Stimulated activated CD4-positive, alpha-beta T cell treated with anti-CD3 and anti-CD28 coated beads, Interleukin-1b, Interleukin-23, amount 100 ng/mL, for 48 hours (primary cell): ENCODE measurements at places on chromosomes 5 and 9.

- DNase-seq = no peak
These were observed 60.9 kb downstream of the SLC12A2 start for GRCh38 chr5:128144491-128144890.

DNA sequence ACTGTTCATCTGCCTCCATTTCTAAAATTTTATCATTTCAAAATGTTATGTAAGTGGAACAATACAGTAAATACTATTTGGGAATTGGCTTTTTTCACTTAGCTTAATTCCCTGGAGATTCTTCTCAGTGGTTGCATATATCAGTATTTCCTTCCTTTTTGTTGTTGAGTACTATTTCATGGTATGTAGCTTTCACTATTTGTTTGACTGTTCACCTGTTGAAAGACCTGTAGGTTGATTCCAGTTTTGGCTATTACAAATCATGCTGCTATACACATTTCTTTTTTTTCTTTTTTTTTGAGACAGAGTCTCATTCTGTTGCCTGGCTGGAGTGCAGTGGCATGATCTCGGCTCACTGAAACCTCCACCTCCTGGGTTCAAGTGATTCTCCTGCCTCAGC is 33.0 kb upstream of the PWWP2A start:
- no peak for DNase-seq

GRCh38 chr5:149406203-149406978 is 27.3 kb upstream of the IL17B start:
- DNase-seq = no peak

DNA sequence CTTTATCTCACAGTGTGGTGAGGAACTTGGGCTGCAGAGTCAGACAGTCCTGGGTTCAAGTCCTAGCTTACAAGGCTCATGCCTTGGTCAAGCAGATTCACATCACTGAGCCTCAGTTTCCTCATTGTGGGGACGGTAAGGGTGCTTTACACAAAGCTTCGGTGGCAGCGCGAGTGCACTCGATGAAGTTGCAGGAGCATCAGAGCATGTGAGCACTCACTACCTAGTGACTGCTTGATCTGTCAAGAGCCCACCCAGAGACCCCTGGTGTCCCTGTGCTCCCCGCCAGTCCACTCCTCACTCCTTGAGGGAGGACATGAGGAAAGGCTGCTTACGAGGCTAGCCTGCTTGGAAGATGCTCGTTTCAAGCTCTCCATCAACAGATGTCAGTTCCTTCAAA is 56.2 kb upstream of the GARNL3 start:
- no peak for DNase-seq

- no peak for DNase-seq
These were observed 32.1 kb downstream of the LCP2 start for GRCh38 chr5:170265522-170265921.

GRCh38 chr9:126672634-126673284 is 59.0 kb downstream of the LMX1B start:
- no peak for DNase-seq

DNA sequence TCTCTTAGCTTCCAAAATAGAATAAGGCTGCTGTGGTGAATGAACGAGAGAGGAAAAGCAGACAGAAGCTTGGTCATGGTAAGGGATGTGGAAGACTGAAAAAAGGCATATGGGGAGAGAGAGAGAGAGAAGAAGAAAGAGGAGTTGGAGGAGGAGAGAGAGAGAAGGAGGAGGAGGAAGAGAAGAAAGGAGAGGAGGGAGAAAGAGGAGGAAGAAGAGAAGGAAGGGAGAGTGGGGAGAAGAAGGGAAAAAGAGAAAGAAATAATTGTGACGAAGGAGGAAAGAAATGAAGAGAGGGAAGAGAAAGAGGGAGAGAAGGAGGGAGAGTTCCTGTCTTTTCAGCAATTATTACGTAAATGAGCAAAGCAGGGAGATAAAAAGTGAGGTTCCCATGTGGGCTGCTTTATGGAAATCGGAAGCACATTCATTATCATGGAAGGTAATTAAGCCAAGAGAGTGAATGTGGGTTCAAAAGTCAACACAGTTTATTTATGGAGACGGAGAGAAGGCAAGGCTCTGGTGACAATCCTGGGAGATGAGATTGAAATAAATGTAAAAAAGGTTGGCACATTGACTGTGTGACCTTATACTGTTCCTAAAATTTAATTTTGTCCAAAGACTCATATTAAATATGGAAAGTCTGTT is 611.2 kb downstream of the KIF4B start:
- DNase-seq = no peak

DNA sequence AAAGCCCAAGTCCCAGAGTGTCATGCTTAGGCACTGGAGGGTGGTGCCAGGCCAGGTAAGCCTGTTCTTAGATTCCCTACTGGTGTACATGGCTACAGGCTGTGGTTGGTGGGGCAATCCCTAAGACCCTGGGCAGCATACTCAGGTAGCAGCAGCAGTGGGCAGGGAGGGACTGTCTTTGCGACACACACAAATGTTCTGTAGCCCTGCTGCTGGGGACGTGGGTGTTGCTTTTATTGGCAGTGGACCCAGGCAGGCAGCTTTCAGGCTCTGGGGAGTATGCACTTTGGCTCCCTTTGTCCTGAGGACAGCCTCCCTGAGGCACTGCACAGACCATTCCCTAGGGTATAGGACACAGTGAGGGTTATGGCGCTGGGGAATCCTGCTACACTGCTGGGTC is 137.1 kb upstream of the ADAMTS19 start:
- DNase-seq = no peak

GRCh38 chr9:27212621-27213020 is 84.3 kb downstream of the EQTN start:
- no peak for DNase-seq

DNA sequence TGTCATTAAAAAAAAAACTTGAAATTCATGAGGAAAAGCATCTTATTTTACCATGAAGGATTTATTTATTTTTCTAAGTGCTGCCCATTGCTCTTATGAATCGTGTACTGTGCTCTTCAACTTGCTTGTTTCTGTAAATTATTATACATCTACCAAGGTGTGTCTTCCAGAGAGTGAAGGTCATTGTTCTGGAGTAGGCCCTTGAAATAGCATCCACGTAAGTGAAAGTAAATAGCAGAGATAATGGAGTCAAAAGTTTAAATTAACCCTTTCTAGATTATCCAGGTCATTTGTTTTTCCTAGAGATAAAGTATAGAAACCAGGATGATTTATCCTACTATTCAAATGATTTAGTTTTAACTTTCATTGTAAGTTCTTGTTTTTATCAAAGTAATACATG is 473.1 kb downstream of the DIRAS2 start:
- DNase-seq = no peak

DNA sequence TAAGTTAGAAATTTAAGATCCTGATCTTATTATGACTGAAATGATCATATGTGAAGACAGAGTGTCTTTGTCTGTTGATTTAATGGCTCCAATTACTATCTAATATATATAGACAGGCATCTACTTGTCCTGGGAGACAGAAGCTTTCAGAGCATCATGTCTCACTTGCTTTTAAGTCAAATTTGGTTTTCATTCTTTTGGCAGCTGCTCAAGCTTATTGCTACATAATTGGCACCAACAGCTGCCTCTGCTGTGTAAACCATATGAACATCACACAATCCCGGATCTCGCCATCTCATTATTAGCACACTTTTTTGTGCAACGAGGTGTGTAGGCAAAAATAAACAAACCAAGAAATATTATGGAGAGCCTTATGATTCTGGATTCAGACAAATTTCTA is 1717.9 kb downstream of the EFNA5 start:
- no peak for DNase-seq

- DNase-seq = no peak
These were observed 41.0 kb downstream of the BASP1 start for GRCh38 chr5:17258431-17258830.

DNA sequence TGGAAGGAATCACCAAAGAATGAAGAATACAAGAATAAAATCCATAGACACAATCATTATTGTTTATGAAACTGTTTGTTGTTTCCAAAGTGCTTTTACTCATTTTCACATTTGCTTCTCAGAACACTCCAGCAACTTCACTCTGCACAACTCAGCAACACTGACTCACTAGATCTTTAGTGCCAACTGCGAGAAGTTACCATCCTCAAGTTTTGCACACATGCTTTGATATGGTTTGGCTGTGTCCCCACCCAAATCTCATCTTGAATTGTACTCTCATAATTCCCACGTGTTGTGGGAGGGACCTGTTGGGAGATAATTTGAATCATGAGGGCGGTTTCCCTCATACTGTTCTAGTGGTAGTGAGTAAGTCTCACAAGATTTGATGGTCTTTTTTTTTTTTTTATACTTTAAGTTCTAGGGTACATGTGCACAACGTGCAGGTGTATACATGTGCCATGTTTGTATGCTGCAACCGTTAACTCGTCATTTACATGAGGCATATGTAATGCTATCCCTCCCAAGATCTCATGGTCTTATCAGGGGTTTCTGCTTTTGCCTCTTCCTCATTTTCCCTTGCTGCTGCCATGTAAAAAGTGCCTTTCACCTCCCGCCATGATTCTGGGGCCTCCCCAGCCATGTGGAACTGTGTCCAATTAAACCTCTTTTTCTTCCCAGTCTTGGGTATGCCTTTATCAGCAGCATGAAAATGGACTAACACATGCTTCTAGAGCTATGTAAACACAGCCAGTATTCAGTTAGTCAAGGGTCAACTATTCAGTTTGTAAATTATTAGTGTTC is 36.9 kb downstream of the CLINT1 start:
- DNase-seq = peak; percentile 12

- DNase-seq = no peak
These were observed 18.3 kb upstream of the ANKRD55 start for GRCh38 chr5:56251440-56251839.

GRCh38 chr9:121281614-121282276 is 13.8 kb downstream of the GSN start:
- no peak for DNase-seq
